Right hindlimb (tissue), 1 donor: ENCODE measurements at places on chromosomes 2 and 18.

GRCh38 chr2:120424274-120424796, 78.4 kb downstream of the INHBB start:
- no peak for DNase-seq

DNA sequence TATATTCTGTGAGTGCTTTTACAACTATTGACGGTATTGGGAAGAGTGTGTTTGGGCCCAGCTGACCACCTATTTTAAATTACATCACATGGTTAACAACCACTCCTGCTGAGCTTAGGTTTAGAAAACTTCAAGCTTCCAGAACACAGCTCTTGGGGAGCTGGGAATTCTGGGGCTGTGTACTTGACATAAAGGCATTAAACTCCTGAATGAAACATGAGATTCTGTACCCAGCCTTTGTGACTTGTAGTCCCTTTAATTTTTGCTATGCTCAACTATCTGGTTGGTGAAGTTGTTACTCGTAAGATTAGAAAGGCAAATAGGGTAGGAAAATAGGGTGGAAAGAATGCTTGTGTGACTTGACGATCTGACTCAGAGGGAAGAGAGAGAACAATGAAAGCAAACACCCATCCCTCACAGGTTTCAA, 66.9 kb downstream of the LTBP1 start:
- DNase-seq, result no peak

DNA sequence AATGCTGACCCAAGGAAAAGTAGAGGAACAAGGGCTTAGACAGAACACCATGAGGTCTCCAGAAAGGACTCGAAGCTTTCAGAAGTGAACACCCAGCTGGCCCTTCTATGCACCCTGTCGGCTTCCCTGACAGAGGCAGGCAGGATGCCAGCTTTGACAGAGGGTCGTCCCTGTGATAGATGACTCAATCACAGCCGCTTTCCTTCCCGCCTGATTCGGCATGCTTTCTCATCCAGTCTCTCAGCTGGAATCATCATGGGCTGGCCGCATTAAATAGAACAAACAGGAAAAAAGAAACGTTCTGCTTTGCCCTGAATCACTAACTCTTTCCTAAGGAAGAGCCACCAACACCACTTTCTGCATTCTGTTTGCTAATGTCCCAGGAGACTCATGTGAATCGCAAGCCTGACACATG, 140.3 kb upstream of the RAB12 start:
- DNase-seq, result peak; percentile 73

DNA sequence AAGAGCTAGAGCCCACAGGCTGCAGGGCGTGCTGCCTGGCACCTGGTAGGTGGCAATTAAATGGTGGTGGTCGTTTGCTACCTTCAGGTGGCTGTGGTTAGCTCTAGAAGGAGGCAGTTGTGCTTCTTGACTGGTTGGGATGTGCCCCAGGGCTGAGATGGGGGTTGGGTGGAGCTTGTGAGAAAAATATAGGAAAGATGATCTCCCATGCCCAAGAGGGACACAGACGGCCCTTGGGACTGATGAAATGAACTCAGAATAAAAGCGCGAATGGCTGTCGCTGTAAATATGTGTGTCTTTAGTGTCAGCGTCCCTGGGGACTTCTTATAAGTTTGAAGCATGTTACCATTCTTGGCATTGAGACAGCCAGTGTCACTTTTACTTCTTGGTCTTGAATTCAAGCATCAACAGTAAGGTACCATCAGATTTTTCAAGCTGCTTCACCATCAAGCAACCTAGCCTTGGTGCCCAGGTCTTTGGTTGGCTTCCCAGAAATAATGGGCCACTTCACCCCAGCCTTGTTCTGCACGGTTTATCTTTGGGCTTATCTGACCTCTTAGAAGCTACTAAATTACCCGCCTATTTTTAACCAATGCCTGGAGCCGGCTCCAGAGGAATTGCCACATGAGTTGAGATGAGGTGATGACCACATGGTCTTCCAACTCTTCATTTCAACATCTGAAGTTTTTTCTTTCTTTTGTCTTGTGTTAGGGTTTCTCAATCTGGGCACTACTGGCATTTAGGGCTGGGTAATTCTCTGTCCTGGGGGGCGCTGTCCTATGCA, 11.9 kb downstream of the LRRFIP1 start:
- no peak for DNase-seq

- DNase-seq, result no peak
Observed at GRCh38 chr2:239378918-239379640, 21.7 kb downstream of the HDAC4 start.

- no peak for DNase-seq
Observed at GRCh38 chr2:241228081-241228859, 39.8 kb downstream of the ANO7 start.

GRCh38 chr2:238857959-238858358, 10.1 kb downstream of the TWIST2 start:
- no peak for DNase-seq

GRCh38 chr18:63405986-63406385, 16.3 kb downstream of the VPS4B start:
- no peak for DNase-seq

GRCh38 chr18:12011957-12012549, 30.7 kb downstream of the IMPA2 start:
- no peak for DNase-seq

GRCh38 chr18:2906704-2907549, 60.1 kb downstream of the EMILIN2 start:
- peak; percentile 55 for DNase-seq

- DNase-seq, result no peak
Observed at GRCh38 chr2:170170281-170171040, 7.5 kb upstream of the MYO3B start.

GRCh38 chr2:64952511-64953482, 36.4 kb upstream of the SLC1A4 start:
- DNase-seq, result no peak

DNA sequence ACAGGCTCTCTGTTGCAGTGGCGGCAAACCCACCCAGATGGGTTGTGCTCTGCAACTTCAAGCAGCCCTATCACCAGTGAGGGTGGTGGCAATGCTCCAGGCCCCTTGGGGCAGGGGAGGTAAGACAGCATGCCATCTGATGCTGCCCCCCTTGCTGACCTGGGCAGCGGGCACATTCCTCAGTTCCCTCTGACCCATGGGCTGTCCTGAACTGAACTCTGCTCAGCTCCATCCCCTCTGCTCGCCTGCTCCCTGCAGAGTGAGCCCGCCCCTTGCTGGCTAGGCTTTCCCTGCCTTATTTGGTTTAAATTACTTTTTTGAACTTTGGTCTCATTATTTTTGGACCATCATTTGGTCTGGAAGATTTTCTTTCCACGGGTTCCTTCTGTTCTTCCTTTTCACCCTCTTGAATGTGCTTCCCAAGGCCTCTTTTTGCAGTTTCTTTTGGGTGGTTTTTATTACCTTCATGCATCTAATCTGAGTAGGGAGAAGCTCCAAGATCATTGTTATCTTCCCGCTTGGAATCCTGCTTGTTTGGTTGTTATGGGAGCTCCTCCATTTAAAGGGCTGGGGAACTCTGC, 565.4 kb downstream of the TNS1 start:
- peak; percentile 30 for DNase-seq

DNA sequence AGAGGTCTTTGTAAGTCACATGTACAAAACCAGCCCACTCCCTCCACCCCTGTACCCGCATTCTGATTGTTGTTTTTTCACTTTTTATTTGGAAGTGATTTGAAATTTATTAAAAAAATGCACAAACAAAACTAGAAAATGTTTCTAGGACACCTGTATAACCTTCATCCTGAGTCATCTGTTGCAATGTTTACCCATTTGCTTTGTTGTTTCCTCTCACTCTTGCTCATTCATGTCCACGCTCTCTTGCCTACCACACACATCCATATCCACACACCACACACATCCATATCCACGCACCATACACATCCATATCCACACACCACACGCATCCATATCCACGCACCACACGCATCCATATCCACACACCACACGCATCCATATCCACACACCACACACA, 18.8 kb downstream of the ZNF407 start:
- no peak for DNase-seq

DNA sequence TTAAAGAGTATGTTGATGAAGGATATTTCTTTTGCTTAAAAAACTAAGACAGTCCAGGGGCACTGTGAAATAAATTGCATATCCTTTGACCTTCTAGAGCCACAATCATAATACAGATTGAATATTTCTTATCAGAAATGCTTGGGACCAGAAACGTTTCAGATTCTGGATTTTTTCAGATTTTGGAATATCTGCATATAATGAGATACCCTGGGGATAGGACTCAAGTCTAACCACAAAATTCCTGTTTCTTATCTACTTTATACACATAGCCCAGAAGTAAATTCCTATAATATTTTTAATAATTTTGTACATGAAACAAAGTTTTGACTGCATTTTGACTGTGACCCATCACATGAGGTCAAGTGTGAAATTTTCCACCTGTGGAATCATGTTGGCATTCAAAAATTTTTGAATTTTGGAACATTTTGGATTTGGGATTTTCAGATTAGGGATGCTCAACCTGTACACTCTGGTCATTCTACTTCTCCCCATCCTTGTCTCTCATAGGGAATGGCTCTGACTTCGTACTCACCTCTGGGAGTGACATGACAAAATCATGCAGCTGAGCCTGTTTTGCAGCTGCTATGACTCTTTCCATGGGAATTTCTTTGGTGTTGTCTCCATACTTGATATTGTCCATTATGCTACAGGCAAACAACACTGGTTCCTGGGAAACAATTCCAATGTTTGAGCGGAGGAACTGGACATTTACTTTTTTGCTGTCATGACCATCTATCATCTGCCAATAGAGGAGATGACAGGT, 25.7 kb downstream of the G6PC2 start:
- DNase-seq, result no peak

DNA sequence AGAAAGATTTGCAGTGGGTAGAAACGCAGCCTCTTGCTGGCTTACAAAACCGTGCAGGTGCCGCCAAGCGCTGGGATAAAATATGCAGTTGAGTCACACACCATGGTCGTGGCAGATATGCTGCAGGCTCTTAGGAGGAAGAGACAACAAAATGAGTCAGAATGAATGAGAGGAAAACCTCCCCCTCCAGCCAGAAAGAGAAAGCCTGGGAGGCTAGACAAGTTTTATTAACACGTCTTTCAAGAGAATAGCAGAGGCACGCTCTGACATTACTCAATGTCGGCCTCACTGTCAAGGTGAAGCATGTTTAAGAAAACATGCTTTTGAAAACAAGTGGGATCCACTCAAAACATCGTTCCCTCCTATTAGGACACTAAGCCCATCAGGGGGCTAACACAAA, 37.1 kb upstream of the ZCCHC2 start:
- DNase-seq, result no peak

DNA sequence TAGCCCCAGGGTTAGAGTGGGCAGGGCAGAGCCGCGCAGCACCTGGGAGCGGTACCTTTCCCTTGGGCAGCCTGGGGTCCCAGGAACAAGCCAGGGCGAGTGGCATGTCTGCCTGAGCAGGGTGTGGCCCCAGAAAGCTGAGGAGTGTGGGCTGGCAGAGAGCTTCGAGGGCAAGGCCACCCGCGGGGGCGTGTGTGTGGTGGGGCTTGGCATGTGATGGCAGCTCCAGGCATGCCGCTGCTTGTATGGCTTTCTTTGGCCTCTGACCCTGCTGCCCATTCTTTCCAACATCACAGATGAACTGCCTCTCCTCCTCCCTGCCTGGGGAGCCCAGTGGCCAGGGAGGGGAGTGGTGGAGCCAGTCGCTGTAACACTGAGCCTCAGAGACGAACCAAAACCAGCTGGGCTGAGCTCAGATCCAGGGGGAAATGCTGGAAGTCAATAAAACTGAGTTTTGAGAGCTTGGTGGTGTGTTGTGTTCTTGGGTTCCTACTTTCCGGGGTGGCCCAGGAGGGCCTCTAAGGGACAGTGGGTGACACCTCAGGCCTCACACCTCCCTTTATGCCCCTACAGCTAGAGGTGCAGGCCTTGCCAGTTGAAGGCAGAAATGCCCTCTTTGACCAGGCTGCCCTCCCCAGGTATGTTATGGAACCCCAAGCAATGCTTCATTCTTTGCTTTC, 7.4 kb downstream of the DNAJB2 start:
- DNase-seq, result no peak

DNA sequence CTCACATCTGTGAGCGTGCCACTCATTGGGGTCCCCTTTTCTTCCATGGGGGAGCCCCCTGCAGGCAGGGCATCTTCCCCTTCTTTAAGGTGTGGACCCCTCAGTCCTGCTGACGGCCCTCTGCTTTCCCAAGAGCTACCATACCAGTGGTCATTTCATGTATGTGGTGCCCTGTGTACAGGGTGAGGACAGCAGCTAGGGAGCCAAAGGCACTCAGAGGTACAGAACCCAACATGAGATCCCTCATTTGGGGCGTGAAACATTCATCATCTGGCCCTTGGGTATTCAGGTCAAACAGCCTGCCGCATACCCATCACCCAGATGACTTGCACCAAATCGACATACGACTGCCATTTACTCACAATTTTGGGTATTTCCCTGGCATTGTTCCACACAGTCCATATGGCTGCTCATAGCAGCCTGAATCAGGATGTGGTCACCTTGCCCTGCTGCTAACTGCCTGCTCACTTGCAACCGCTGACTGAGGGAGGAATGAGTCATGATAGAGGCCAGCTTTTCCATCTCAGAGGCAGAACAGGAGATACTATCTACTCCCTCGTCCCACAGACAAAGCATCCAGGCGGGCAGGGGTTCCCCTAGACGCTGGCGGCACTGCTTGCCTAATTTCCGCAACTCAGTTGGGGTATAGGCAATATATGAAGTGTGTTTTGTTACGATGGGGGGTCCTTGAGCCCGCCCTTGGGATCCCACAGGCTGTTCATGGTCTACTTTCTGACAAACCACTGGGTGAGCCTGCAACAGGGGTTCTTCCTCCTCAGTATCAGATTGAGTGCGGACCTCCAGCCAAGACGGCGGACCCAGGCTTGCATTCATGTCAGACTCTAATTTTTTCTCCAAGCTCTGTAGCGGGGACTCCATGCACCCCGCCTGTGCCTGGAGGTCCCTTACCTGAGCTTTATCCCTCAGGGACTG, 228.6 kb downstream of the SATB2 start:
- DNase-seq, result no peak

GRCh38 chr2:218811382-218811781, 20.2 kb downstream of the PRKAG3 start:
- DNase-seq, result no peak

DNA sequence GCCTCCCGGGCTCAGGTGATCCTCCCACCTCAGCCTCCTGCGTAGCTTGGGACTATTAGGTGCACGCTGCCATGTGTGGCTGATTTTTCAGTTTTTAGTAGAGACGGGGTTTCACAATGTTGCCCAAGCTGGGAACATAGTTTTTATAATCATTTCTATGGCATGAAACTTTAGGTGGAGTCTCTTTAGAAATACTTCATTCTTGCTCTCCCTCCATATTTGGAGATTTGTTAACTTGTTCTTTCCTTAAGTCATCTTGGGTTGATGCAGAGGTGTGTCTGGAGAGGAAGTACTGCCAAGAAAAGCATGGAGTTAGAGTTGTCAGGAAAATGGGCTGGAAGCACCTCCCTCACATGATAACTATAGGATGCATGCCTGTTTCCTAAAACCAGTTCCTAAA, 17.4 kb downstream of the ZNF532 start:
- DNase-seq, result no peak
